CD4-positive, alpha-beta T cell treated with Interleukin-1 beta for 1 hour (primary cell): ENCODE measurements at places on chromosomes 4 and X.

DNA sequence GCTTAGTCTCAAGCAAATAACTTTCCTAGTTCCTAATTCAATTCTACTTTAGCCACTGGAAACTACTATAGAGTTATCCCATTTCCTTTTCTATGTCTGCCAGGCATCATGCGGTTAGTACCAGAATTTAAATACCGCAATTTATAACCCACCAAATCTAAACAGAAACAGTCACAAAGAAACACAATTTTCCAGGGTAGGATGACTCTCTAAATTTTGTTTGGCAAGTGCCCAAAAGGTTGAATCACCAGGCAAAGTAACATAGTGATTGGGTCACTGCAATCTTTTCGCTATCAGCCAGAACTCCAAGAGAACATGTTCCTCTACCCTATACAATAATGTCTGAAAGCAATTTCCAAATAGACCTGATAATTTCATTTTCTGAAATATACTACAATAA is 240.2 kb upstream of the GRIA3 start:
- DNase-seq, result no peak

- no peak for DNase-seq
Observed at GRCh38 chrX:150201841-150202240, 161.3 kb upstream of the MAMLD1 start.

GRCh38 chrX:16312761-16313623 is 145.7 kb downstream of the MAGEB17 start:
- no peak for DNase-seq

DNA sequence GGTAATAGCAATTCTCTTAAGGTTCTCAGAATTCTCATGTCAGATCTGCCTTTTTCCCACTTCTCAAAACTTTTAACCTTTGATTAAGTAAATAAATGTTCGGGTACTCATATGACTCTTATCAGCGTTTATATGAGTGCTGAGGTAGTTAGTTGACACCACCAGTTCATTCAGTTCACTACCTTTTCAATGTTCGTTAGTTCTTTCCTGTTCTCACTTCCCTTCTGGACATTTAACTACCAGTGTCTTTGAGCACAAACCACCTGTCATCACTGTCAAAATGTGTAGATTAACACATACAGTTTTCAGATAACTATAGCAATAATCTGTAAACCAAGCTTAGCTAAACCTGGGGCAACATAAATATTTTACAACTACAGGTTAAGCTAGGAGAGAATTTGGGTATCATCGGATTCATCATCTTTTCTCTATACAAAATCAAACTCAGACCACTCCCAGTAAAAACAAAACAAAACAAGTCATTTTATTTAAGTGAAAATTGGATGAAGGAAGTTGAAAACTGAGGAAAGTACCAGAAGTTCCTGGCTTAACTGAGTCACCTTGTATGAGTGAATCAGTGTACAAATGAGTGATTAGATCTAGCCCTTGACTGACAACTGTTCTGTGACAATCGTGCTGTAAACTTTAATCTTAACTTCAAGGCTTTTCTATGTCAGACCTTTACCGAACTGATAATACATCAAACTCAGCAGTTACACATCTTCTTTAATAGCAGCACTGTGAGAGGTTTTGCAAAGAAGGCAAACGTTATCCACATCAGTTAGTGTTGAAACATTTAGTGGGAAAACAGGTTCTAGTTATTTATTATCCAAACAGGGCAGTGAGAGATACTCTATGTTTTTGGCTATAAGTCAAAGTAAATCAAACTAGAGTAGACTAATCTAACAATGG is 41.9 kb downstream of the ARHGEF38 start:
- no peak for DNase-seq
